ENCODE measurements at places on chromosomes 3 and 15.

GRCh38 chr3:67030785-67031740, 33.0 kb downstream of the KBTBD8 start:
- no peak for DNase-seq

GRCh38 chr15:32029862-32030781, at the start of gene CHRNA7:
TSS of gene CHRNA7 (plus strand) at chr15:32030515. CDS start at chr15:32030595, 80 bp downstream.
- DNase-seq, result peak; percentile 8

- DNase-seq, result no peak
These were observed 44.9 kb downstream of the SPATA16 start for GRCh38 chr3:173096140-173096539.

- DNase-seq, result no peak
These were observed 270.7 kb downstream of the THSD4 start for GRCh38 chr15:71386005-71386404.

DNA sequence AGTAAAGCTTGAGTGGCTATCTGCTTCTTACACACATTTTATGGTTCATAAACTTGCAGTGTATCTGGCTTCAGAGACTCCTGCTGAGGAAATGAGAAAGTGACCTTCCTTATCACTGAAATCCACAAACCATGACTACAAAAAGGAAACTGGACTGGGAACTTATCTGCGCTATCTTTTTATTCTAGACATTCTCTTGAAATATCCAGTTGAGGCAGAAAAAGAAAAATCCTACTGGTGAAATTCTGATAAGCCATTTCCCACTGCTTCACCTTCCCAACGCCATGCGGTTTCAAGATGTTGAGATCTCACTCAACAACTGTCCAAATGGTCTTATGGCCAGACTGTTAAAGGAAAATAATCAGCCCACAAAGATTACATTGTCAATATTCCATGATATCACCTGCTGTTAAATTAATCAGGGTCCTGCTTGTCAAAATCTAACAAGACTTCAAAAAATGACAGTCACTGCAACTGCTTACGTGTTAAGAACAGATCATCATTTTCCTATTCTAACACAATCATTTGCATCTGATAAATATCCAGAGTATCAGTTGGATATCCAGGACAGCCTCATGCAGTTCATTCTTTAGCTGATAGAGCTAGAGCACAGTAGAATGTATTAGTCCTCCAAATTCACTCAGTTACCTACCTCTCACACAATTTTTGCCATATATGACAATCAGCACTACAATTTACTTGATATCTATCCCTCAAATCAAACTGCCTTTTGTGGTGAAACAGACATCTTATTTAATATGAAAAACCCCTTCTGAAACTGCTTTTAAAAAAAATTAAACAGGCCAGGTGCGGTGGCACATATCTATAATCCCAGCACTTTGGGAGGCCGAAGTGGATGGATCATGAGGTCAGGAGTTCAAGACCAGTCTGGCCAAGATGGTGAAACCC, 538.1 kb downstream of the MAGI1 start:
- DNase-seq, result no peak

- DNase-seq, result peak; percentile 66
These were observed 255.3 kb downstream of the RORA start for GRCh38 chr15:60973637-60974415.

DNA sequence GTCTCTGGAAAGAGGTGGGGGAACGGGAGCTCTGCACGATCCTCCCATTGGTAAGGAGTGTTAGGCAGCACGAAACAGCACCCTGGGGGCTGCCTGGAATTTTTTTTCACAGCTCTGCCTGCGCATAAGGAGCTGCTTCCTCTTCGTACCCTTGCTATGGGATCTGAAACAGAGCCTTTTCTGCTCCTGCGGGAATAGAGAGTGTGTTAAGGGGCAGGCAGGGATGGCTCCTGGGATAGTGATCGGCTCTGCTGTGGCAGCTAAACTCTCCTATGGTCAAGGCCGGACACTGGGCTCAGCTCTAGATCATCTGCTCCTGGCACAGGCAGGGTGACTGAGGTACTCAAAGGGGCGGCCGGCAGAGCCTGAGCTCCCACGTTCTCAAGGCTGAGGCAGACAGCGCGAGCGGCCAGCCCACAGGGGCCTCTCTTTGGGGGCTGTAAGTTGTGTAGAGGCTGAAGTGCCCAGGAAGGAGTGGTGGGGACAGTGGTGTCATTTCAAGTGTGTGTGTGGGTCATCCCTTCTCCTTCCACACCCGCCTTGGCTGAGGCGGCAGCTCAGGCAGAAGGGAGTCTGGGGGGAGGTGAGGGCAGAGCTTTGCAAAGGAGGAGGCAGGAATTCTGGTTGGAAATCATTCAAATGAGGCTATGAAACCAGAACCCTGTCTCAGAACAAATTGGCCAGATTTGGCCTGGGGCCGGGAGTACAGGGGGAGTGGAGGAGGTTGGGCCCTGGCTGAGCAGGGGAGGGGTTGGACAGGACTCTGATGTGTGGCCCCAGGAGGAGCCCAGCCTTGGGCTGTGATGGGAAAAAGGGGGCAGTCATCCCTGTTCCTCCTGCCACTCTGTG, 31.0 kb downstream of the EPHB3 start:
- no peak for DNase-seq

- DNase-seq, result no peak
These were observed 134.0 kb downstream of the AKAP13 start for GRCh38 chr15:85514413-85514812.

GRCh38 chr3:55163421-55163820, 235.6 kb upstream of the LRTM1 start:
- DNase-seq, result no peak

- peak; percentile 9 for DNase-seq
These were observed 877 bp downstream of the NIT2 start for GRCh38 chr3:100335434-100335833.

- peak; percentile 71 for DNase-seq
These were observed 45.9 kb downstream of the SUMF1 start for GRCh38 chr3:4421121-4421520.

DNA sequence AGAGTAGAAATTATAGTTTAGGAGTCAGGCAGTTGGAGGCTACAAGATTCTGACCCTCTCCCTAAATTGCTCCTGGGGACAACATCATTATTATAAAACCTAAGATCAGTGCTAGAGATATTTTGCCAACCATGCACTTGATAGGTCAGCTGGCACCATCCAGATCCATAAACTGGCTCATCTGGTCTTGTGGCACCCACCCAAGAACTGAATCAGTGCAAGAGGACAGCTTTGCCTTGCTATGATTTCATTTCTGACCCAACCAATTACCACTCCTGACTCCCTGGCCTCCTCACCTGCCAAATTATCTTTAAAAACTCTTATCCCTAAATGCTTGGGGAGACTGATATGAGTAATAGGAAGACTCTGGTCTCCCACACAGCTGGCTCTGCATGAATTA, 461.1 kb upstream of the TGFBR2 start:
- peak; percentile 21 for DNase-seq

DNA sequence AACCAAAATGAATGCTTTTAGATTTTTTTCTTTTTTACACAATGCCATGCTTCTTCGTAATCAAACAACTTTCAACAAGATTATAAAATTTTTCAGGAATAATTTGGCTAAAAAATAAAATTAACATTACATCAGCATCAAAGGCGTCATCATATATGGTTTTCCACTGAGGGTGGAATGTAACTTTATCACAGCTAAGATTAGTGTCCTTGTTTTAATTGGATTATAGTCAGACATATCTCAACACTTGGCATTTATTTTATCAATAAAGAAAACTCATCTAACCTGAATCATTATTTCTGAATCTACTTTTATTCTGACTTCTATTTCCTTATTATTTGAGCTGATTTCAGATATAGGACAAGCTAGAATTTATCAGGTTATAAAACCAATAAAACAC, 1.6 kb downstream of the NRG4 start:
- DNase-seq, result no peak

DNA sequence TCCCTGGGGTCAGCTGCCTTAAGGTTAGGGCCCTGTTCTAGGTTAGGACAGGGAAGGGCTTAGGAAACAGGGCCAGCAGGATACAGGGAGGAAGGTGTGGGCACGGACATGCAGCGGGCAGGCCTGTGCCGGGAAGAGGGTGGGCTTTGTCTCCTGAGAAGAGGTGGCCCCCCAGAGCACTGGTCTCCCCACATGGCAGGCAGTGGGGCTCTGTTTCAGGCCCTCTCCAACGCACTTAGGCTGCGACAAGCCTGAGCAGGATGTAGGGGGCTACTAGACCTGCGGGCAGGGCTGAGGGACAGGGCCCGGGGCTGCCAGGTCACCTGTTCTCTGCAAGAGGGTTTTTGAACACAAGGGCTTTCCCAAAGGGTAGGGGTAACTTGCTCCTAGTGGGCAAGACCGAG, 33.5 kb downstream of the KLF13 start:
- DNase-seq, result no peak

DNA sequence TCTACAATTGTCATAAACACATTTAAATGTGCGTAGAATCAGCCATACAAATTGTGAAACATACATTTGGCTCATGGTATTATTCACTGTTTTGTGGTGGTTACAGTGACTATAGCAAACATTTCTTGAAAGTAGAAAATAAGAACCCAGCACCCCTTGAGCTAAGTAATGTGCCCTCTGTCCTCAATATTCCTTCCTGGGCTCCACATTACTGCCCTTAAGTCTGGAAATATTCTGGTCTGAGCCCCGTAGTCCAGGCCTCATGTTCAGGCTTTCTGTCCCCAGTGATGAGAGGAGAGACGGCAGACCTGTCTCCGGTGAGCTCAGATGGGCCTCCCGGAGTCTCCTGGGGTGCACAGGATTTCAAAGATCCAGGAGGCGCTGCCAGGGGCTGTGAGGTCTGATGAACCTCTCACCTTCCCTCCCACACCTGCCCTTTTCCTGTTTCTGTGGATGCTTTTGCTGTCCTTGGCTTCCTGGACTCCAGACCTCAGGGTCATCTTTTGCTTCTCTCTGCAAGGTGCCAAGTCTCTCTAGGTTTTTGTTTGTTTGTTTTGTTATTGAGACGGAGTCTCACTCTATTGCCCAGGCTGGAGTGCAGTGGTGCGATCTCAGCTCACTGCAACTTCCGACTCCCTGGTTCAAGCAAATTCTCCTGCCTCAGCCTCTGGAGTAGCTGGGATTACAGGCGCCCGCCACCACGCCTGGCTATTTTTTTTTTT, 8.8 kb upstream of the MUC20 start:
- no peak for DNase-seq

GRCh38 chr3:68985146-68985790, 28.2 kb downstream of the EOGT start:
- DNase-seq, result peak; percentile 16

DNA sequence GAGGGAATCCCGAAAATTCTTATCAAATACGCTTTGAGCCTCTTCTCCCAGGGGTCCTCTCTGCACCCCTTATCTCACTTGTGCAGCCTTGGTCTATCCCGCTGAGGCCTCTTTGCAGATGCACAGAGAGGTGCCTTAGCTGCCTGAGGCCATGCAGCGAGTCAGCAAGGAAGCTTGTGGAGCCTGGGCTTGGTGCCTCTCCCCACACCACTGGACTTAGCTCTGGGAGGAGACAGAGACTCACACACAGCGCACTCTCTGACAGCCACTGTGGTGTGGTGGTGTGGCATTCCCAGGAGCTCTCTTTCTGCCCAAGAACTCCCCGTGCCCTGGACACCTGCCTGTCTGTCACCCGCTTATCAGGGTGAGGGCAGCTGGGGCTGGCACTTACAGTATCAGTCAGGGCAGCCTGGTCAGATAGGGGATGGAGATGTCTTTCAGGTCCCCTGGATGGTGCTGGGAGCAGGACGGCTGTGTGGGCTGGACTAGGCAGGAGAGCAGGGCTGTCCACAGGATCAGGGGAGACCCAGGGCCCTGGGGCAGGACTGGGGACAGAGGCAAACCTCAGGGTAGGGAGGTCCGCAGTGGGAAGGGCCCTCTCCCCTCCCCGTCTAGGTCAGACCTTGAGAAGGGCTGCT, 10.2 kb upstream of the LINGO1 start:
- no peak for DNase-seq

- peak; percentile 35 for DNase-seq
These were observed 237.7 kb upstream of the AGTR1 start for GRCh38 chr3:148459931-148460513.

DNA sequence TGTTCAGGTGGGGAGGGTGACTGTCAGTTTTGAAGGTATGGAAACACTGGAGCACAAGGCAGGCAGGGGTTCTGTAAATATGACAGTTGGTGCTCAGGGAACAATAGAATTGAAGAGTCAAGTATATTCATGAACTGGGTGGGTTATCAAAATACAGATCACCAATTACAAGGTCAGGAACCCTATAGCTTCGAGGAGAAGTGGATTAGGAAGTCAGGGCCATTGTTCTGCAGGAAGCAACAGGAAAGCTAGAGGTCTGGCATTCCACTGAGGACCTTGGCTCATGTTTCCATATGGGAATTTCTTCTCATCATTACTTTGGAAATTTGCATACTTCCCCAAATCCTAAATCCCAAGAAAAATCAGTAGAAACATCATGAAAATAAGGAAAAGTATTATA, 125.9 kb downstream of the MYRIP start:
- DNase-seq, result no peak

DNA sequence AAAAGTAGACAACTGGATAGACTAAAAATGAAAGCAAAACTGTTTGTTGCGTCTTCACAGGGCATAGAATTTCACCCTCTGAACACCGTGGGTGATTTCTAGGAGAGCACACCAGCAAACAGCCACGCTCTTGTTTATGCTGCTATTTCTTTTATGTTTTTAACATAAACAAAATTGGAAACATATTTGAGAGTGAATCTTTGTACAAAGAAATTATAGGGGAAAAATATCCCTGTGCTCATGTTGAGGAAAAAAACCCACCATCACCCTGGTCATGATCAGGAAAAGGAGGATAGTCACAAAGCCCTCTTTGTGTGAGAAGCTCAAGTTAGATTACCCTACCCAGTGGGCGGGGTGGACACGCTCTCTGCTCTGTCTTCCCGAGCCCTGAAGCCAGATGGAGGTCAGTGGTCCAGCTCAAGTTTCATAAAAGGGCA, 313.3 kb downstream of the SATB1 start:
- peak; percentile 56 for DNase-seq

DNA sequence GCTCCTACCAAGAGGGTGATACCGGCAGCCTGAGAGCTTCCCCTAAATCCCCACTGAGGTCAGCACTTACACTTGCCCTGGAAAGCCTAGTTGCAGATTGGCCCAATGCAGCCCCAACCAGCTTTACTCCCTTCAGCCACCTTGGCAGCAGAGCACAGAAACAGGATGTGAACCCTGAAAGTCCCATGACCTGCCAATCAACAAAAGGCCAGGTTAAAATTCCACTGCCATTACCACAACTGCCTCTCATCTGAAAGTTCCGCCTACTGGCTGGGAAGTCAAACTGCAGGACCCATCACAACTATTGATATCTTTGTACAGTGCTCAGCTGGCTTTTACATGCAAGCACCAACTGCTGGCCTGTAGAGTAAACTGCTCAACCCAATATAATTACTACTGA, 156.2 kb downstream of the ZMAT3 start:
- DNase-seq, result no peak

- no peak for DNase-seq
These were observed 193.3 kb downstream of the ADAMTS9 start for GRCh38 chr3:64494526-64494925.

DNA sequence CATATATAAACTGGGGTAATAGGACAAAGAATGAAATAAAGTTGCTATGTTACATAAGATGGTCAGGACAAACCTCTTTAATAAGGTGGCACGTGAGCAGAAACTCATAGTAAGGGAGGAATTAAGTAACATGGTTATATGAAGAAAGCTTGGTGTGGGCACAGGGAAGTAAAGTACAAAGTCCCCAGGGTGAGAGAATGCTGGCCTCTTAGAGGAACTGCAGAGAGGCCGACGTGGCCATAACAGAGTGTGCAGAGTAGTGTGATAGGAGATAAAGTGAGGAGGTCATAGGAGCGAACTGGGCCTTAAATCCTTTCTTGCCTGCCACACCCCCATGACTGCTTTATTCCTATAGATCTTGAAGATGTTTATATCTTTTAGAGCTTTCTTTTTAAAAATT, 17.4 kb upstream of the RBMS3 start:
- no peak for DNase-seq

Data from EL (cell line).